ENCODE measurements at places on chromosomes 7 and 10.
A peak's percentile ranks its signal among the peaks of the same experiment; 100 is the strongest.

GRCh38 chr10:83017076-83017867 lies 1122.0 kb upstream of the GHITM start:
- DNase-seq, result no peak

DNA sequence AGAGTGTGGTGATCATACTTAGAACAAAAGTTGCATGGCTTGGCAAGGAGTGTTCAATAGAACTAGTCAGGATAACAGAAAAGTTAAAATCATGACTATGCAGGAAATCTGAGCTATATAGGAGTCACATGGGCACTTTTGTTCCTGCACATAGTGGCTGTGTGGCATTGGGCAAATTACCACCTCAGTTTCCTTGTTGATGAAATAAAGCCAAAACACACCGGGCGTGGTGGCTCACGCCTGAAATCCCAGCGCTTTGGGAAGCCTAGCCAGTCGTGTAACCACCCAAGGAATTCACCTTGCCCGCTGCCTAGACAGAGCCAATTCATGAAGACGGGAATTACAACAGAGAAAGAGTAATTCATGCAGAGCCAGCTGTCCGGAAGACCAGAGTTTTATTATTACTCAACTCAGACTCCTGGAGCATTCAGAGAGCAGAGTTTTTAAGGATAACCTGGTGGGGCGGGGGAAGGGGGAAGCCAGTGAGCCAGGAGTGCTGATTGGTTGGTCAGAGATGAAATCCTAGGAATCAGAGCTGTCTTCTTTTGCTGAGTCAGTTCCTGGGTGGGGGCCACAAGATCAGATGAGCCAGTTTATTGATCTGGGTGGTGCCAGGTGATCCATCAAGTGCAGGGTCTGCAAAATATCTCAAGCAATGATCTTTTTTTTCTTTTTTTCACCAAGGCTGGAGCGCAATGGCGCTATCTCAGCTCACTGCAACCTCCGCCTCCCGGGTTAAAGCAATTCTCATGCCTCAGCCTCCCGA lies 6.4 kb upstream of the MKRN1 start:
- DNase-seq, result no peak

DNA sequence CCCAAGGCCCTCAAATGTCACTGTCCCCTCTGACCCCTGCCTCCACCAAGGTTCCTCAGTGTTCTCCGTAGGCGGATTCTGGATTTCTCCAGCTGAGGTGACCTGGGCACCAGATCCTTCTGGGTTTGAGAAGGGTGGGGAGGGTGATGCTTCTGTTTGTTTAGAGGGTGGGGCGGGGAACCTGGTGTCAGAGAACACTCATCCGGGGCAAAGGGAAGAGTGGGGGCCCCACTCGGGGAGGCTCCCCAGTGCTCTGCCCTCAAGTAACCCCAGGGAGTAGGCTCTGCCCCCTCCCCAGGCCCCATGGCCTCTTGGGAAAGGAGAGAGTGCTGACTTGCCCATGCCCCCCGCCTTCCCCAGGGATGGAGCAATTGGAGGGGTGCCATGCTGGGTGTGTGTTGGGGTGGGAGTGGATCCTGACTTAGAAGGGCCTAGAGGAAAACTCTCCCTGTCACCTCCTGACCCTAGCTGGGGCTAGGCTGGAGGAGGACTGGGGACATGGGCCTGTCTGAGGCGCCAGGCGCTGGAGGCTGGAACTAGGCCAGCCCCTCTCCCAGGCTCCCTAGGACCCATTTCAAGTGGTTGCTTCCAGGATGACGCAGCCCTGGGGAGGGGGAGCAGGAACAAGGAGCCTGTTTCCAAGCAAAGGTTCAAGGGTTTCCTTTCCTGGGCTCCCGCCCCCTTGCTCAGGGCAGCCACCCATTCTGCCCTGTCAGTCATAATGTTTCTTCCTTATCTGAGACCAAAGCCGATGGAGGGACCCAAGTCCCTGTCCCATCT lies 27.9 kb downstream of the KAZALD1 start:
- DNase-seq, result no peak

- DNase-seq, result peak; percentile 73
Measured at GRCh38 chr10:18155321-18155720, 15.1 kb downstream of the CACNB2 start.

- DNase-seq, result peak; percentile 6
Measured at GRCh38 chr7:26603631-26604030, 260.8 kb downstream of the SKAP2 start.

GRCh38 chr10:91884536-91884935 lies 24.8 kb downstream of the FGFBP3 start:
- no peak for DNase-seq

DNA sequence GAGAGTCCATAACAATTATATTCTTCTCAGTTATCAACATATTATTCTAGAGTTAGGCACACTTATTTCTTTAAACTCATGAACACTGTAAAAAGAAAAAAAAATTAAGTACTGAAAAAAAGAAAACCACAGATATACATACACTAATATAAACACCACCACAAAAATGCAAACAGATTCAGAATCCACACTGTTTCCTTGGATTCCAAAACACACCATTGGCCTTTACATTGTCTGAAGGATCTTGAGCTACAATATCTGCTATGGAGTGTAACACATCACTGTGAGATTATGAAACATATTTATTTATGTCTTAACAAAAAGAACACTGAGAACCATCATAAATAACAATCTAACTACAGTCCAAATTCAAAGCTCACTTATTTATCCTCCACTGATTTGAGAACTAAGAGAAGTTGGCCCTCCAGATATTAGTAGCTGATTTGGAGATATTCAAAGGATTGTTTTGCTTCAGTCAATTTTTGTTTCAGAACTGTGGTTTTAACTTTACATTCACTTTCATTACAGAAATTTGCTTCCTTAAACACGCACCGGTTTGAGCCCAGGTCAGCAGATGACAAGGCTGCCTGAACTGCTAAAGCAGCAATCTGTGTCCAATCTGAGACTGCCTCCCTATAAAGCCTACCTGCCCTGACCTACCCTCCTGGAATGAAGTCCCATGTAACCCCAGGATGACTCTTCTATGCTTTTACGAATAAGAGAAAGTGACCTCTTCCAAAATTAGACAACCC lies 47.0 kb upstream of the CDK1 start:
- DNase-seq, result peak; percentile 29

Data from fibroblast of skin of right quadriceps (primary cell).